GM20000 (cell line): ENCODE measurements at places on chromosomes 4 and X.

- no peak for DNase-seq
Observed at GRCh38 chrX:82224961-82225360, 1023.1 kb downstream of the SH3BGRL start.

DNA sequence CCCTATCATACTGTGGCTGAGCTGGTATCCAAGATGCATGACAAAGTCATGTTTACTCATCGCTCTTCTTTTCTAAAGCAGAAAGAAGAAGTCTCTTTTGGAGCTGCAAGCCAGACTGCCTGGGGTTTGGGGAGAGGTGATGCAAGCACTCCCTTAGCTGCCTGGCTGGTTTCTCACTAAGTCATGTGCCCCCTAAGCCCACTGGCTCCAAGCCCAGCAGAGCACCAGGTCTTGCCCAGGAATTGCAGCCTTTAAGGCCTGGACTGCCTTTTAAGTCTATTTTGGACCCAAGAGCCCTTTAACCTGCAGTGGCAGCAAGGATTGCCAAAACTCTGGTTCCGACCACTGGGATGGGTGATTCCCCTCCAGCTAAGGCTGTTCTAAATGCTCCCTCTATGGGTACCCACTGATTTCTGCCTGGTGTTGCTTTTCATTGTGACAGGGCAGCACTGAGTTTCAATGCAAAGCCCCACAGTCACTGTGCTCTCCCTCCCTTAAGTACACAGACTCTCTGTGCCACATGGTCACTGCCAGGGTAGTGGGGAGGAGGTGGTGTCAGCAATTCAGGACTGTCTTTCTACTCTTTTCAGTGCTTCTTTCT lies 548.6 kb downstream of the TLL1 start:
- no peak for DNase-seq

DNA sequence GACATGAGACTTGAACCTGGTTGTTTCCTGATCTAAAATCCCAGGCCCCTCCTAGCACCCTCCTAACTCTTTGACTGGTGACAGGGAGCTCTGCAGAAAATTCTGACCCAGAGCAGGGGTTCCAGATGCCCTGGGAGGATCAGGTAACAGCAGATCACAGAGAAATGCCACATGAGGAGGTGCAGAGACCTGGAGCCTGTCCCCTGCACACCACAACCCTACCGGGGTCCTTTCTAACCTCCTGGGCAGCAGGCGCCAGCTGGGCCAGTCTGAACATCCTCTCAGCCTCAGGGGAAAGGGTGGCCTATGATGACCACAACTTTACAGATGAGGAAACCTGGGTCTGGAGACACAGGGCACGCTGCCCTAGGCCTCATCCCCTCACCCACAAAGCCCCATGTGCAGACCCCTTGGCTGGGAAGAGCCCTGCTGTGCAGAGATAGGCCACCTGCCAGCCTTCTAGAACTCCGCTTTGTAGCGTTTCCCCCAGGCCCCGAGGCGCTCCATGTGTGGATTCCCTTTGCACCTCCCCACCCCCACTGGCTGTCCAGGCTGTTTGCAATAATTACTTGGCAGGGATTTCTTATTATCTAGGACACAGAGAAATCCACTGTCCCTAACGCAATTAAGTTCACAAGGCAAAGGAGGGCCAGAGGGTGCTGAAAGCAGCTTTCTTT lies 36.5 kb downstream of the WDR1 start:
- DNase-seq = no peak

DNA sequence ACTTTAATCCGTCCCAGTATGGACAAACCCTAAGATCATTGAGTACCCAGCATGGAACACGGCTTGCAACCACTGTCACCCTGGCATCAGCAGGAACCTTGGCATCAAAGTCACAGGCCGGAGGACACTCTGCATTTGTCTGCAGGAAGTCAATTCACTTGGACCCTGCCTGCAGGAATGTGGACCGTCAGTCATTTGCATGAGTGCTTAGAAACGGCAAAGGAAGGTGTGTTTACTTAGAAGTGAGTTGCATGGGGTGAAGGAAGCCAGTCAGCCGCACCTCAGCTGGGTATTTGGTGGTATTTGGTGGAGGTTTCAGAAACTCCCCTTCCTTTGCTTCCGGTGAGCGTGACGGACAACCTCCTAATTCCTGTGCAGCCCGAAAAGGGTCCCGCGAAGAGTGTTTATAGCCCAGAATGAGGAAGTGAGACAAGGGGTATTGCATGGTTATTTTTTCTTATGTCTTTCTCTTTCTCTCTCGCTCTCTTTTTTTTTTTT lies 15.5 kb downstream of the P2RY8 start:
- peak; percentile 81 for DNase-seq

DNA sequence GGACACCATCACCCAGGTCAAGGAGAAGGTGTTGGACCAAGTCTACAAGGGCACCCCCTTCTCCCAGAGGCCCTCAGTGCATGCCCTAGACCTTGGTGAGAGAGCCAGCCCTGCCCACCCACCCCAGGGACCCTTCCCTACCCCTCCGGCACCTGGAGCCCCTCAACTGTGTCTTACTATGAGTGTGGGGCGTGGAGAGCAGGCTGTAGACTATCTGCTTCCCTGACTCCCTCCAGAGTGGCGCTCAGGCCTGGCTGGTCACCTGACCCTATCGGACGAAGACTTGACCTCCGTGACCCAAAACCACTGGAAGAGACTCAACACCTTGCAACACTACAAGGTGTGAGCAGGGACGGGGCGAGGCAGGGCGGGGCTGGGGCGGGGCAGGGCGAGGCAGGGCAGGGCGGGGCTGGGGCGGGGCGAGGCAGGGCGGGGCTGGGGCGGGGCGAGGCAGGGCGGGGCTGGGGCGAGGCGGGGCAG lies 4.7 kb upstream of the SRPK3 start:
- DNase-seq = peak; percentile 26

- no peak for DNase-seq
Observed at GRCh38 chr4:137768196-137768595, 235.9 kb upstream of the PCDH18 start.

GRCh38 chr4:69894721-69895120 lies 34.8 kb upstream of the SULT1E1 start:
- no peak for DNase-seq
